ENCODE measurements at places on chromosomes 16 and 17.

- no peak for DNase-seq
Measured at GRCh38 chr17:14341866-14342265, 41.0 kb downstream of the HS3ST3B1 start.

GRCh38 chr17:47742319-47743181 lies 9.5 kb downstream of the TBX21 start:
- no peak for DNase-seq

- DNase-seq, result no peak
Measured at GRCh38 chr17:5773816-5774360, 189.6 kb upstream of the NLRP1 start.

GRCh38 chr16:74667255-74667700 lies 601 bp upstream of the RFWD3 start:
- peak; percentile 1 for DNase-seq

- no peak for DNase-seq
Measured at GRCh38 chr16:4390266-4391260, 18.9 kb downstream of the VASN start.

DNA sequence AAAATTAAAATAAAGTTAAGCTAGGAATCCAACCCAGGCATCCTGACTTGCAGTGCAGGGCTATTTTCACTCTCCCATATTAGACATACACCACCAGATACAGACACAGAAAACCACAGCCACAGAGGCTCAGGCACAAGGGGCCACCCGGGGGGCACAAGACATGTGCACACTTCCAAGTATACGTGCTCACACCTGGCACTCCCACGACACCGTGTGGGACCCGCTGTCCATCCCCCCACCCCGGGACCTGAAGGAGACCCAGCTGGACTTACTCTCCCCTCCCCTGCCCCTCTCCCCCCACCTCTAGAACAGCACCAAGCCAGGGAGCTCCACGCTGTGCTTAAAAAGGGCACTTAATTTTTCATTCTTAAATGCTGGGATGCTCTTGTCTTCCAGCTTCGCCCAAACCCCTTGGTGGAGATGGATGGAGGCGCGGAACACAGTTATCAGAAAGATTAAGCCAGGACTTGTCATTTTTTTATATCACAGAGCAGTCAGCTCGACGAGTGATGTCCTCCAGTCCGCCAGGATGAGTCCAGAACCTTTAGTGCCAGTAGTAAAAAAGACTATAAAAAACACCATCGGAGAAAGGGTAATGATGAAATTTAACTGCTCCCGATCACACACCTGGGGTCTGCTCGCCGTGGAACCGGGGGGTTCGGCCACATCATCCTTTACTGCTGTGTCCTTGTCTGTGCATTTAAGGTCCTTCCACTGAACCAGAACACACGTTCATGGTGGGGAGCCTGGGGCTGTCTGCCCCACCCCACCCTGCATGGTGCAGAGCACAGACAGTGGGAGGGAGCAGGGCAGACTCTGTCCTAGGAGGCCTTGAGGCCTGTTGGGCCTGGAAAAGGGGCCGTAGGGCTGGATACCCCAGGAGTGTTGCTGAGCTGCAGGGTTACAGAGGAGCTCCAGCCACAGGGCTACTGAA lies 73.3 kb upstream of the LHX1 start:
- DNase-seq, result no peak

- DNase-seq, result no peak
Measured at GRCh38 chr17:76032073-76032779, 5.1 kb upstream of the EVPL start.

DNA sequence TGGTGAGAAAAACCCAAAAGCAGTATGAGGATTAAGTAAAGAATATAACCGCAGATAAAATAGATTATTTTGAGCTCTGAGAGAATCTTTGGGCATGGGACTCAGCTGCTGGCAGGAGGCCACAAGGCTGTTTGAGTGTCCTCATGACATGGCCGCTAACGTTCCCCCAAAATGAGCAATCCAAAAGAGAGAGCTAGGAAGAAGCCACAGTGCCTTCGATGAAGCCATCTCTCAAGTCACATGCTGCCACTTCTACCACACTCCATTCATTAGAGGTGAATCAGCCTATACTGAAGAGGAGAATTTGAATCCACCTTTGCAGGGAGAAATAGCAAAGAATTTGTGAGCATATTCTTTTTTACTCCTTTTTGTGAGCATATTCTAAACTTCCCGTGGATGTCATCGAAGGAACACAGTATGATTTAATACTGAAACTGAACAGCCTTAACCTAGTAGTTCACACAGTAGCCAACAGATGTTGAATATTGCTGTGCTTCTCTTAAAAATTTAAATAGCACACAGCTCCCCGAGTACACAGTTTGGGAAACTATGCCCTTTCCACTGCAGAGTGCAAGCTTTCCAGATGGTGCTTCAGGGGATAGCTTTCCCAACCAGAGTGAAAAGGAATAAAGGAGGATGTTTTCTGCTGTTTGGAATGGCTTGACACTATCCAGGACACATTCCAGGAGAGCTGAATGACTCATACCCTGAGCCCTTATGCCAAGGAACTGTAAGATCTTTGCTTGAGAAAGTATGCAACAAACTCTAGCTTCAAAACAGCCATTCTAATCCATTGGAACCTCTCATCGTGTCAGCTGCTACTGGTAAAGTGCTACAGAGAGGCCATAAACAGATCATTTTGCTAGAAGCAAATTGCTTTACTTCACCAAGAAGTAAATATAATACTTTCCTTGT lies 33.9 kb downstream of the ANKFY1 start:
- no peak for DNase-seq

- DNase-seq, result no peak
Measured at GRCh38 chr16:89920723-89921122, 2.1 kb downstream of the MC1R start.

- DNase-seq, result no peak
Measured at GRCh38 chr17:13776027-13776551, 174.4 kb upstream of the HS3ST3A1 start.

DNA sequence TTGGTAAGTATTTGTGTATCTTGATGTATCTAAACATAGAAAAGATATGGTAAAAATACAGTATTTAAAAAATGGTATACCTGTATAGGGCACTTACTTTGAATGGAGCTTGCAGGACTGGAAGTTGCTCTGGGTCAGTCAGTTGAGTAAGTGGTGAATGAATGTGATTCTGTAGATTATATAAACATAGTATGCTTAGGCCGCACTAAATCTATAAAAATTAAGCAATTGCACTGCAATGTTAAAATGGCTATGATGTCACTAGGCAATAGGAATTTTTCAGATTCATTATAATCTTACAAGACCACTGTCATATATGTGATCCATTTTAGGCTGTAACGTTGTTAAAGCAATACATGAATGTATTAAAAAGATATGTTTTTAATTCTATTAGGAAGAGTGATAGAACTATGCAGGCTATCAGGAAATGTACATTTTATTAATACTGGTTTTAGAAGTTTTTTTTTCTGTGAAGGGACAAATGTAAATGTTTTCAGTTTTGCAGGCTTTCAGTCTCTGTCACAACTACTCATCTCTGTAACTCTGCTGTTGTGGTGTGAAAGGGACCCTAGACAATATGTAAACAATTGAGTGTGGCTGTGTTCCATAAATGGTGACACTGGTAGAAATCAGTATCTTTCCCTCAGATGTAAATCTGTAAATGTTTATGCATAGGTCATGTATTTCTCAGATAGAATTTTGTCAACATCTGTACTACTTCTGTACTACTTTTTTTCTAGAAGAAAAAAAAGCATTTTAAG lies 10.5 kb downstream of the CBFB start:
- no peak for DNase-seq

GRCh38 chr17:45428931-45429338 lies 3.7 kb downstream of the ARHGAP27 start:
- DNase-seq, result no peak

DNA sequence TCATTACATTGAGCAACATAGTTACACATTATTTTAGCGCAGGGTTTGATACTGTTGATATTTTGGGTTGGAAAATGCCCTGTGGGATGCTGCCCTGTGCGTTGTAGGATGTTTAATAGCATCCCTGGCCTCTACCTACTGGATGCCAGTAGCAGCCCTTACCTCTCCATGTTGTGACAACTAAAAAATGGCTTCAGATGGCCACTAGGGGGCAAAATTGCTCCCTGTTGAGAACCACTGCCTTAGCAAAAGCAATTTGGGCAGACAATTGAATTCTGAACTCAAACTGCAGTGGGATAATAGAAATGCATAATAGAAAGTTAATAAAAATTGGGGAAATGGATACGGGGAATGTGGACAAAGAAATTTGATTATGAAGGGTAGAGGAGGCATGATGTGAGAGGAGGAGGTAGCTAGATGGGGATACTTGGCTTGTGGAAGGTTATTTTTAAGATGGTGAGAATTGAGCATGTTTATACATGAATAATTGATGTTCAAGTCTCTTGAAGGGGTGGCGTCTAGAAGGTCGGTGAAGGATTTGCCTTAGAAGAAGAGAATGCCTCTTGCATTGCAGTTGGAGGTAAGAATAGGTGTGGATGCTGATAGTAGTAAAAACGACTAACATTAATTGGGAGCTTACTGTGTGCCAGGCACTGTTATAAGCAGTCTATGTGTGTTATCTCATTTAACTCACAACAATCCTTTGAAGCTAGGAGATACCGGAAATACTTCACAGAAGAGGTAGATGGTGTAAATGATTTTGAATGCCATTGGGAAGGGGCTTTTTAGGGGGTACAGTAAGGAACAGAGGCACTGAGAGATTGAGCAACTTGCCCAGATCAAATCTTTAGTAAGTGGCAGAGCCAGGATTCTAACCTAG lies 19.0 kb downstream of the HEATR9 start:
- DNase-seq, result peak; percentile 19

DNA sequence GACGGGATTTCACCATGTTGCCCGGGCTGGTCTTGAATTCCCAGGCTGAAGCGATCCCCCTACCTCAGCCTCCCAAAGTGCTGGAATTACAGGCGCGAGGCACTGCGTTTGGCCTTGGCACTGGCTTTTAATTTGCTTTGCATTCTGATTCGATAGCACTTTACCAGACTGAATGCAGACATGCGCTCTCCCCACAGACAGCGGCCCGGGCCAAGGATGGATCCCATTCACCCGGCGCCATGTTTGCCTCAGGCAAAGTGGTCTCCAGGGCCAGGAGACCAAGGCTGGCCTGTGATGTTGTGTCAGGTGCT lies 41.7 kb downstream of the DHRS7B start:
- no peak for DNase-seq

DNA sequence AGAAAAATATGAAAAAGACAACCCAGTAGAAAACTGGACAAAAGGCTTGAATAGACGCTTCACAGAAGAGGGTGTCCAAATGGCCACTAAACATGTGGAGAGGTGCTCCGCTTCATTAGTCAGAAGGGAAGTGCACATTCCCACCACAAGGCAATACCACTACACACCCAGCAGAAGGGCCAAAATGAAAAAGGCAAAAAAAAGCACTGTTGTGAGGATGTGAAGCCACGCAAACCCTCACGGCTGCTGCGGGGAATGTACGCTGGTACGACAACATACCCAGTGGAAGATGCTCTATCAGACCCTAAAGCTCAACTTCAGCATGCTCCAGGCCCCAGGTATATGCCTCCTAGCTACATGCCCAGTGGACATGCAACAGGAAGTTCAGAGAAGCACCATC lies 17.0 kb downstream of the PIK3R5 start:
- no peak for DNase-seq

GRCh38 chr16:28064706-28065249 lies 1.3 kb upstream of the GSG1L start:
- DNase-seq, result no peak

DNA sequence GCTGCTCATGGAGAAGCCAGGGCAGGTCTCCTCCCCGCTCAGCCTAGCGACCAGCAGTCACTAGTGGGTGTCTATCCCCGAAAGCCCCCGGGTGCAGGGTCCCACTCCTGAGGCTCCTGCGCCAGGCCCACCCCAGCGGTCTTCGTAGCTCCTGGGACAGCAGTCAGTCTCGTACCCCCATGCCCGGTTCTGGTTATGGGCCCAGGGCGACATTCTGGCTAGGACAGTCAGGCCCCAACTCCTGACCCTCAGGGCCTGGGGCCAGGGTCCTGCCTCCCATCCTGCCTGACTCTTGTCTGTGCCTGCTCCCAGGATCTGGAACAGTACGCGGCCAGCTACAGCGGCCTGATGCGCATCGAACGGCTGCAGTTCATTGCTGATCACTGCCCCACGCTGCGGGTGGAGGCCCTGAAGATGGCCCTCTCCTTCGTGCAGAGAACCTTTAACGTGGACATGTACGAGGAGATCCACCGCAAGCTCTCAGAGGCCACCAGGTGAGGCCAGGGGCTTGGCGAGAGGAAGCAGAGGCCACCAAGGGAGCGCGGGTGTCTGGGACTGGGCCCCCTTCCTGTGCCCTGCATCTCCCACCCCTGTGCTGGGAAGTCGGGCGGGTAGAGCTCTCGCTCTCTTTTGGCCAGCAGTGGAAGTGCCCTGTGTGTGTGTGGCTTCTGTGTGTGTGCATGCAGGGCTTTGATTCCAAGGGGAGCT lies 2.0 kb downstream of the GPS1 start:
- no peak for DNase-seq

DNA sequence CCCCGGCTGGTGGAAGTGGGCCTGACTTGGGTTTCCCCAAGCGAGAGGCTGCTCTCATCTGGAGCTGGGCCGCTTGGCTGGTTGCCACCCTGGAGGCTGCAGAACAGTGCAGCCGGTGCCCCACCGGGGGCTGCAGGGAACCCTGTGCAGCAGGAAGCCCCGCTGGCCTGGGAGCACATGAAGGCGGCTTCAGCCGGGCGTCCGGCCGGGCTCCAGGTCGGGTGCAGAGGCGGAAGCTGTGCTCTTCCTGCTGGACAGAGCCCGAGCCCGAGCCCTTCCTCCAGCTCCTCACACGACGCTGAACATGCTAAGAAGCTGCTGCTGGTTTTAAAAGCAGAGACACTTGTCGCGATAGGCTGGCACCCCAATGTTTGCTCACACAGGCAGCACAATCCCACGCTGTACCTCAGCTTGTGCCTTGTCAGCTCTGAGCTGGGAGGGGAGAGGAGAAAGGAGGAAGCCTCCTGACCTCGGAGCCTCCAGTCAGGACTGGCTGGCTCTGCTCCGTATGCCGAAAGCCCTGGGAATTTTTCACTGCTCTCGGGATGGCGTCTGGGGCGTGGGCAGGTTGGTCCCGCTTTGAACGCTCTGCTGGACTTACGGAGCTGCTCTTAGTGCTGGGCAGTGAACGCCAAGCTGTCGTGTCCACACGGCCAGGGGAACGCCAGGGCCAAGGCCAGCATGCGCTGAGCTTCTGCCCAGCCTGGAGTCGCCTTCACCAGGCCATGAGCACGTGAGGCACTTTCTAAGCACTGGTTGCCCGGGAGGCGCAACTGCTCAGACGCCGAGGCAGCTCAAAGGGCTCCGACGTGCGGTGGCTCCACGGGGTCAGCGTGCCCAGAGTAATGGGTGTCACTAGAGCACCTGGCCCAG lies 8.8 kb downstream of the CDK5R1 start:
- no peak for DNase-seq

DNA sequence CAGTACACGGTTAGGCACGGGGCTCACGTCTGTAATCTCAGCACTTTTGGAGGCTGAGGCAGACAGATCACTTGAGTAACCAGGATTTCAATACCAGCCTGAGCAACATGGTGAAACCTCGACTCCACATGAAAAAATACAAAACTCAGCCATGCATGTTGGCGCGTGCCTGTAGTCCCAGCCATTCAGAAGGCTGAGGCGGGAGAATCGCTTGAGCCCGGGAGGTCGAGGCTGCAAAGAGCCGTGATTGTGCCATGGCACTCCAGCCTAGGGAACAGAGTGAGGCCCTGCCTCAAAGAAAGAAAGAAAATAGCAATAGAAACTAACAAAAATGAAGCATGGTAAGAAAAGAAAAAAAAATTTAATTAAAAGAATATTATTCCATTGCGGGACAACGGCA lies 128.0 kb upstream of the CHMP6 start:
- no peak for DNase-seq

- no peak for DNase-seq
Measured at GRCh38 chr16:63442246-63442645, 1406.0 kb upstream of the CDH8 start.

Measured in stimulated activated CD8-positive, alpha-beta memory T cell treated with anti-CD3 and anti-CD28 coated beads, Interleukin-7, amount 100 ng/mL, for 1 hour (primary cell).